ENCODE measurements at places on chromosomes 6 and 20. TPM values are rescaled to one million over a fixed set of nuclear protein-coding genes. Genes with fewer than 3 reads are reported as not detected.

Gene RAET1E
- not detected for total RNA-seq

Gene L3MBTL3
- total RNA-seq: 5.8 TPM

Gene SLC16A10
- total RNA-seq: 19.2 TPM

Gene TTLL9
- total RNA-seq: 6.9 TPM

Gene FKBP5
- 66.6 TPM for total RNA-seq

Gene SAPCD1
- 2.2 TPM for total RNA-seq

Gene DDX43
- total RNA-seq: not detected

Gene LY6G6C
- 0.76 TPM for total RNA-seq

Gene SLC52A3
- total RNA-seq: 2.4 TPM

Gene OR12D3
- not detected for total RNA-seq

Gene C20orf202
- total RNA-seq: 1.1 TPM
